ENCODE measurements at places on chromosomes 2 and 18.

DNA sequence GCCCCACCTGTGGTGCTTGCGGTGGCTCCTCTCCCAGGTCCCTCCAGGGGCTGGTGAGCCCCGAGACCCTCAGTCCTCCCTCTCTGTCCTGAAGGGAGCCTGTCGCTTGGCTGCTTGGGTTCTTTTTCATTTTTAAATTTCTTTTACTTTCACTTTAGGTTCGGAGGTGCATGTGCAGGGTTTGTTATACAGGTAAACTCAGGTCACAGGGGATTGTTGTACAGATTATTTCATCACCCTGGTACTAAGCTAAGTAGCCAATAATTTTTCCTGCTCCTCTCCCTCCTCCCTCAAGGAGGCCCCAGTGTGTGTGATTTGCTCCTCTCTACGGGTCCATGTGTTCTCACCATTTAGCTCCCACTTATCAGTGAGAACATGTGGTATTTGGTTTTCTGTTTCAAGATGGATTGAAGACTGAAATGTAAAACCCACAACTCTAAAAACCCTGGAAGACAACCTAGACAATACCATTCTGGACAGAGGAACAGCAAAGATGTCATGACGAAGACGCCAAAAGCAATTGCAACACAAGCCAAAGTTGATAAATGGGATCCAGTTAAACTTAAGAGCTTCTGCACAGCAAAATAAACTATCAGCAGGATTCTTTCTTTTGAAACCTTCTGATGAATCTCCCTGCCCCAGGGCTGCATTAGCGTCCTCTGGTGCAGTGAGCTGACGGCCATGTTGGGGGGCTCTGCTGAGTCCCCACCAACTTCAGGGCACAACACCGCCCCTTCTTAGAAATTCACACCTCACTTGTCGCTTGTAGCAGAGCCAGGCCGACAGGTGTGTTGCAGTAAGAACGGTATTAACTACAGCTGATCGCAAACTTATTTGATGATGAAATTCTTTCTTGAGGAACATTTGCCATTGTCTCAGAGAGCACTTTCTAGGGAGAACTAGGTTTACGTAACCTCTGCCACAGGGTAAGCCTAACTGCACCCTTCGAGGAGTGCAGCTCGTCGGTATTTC, 135.3 kb downstream of the ZNF236 start:
- no peak for DNase-seq

DNA sequence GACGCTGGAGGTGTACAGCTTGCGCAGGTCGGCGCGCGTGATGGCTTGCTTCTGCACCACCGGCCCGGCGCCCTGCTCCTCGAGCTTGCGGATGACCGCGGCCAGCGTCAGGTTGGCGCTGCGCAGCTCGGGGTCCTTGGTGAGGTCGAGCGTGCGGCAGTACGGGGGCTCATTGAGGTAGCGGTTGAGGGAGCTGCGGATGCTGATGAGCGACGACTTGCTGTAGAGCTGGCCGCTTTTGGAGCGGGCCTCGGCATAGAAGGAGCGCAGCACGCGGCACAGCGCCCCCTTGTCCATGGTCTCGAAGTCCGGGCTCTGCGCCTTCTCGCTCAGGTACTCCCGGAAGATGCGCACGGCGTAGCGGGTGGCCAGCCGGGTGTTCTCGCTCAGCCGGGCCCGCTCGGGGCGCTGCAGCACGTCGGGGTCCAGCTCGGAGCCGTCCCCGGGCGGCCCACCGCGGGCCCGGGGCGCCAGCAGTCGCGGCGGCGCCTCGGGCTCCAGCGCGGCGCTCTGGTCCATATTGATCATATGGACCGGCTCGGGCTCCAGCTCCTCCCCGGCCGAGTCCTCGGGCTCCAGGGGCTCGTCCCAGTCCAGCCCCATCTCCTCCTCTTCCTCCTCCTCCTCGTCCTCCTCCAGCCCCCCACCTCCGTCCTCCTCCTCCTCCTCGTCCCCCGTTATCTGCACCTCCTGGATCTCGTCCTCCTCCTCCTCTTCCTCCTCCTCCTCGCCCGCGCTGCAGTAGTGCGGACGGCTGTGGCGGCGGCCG, 523 bp downstream of the KCTD1 start:
- peak; percentile 87 for DNase-seq

DNA sequence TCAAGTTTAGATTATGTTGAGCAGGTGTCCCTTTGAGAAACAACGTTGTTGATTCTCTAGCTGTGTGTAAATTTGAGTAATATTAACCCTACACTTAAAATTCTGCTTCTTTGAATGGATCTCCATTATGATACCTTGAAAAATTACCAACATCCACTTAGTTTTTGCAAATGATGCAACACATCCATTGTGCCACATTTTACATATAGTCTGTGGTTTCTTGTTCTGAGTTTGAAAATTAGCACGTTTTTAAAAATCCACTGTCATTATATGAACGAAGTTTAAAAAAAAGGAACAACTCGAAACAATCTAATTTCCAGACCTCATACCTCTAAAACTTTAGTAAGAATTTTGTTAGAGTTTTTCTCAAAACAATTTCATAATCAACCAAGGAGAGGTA, 37.7 kb downstream of the PIK3C3 start:
- no peak for DNase-seq

DNA sequence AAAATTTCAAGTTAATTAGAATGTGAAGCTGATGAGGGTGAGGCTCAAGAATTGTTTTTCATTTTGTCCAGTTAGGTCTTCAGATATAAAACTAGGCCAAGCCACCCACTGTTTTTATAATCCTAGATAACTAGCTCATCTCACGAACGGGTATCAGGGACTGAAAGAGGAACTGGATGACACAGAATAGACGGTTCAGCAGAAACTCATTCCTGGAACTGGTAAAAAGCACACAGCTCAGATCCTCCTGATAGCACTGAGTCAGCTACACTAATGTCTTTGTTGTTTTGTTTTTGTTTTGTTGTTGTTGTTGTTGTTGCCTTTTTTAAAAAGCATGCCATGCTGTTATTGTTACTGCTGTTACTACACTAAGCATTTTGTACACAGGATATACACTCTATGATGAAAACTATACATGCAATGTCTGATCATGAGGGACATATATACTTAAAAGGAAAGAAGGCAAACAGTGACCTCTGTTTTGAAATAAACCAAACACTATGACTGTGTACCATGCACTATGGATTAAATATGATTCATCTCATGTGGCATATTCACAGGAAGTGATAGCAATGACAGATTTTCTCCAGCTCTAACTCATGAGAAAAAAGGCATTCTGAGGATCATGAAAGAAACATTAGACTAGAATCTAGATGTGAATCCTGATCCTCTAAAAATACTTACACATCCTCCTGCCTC, 437.6 kb downstream of the NCKAP5 start:
- no peak for DNase-seq

GRCh38 chr2:47297767-47298425, 105.1 kb upstream of the MSH2 start:
- DNase-seq = peak; percentile 86

GRCh38 chr2:157182204-157182709, 75.2 kb upstream of the GALNT5 start:
- DNase-seq = no peak

DNA sequence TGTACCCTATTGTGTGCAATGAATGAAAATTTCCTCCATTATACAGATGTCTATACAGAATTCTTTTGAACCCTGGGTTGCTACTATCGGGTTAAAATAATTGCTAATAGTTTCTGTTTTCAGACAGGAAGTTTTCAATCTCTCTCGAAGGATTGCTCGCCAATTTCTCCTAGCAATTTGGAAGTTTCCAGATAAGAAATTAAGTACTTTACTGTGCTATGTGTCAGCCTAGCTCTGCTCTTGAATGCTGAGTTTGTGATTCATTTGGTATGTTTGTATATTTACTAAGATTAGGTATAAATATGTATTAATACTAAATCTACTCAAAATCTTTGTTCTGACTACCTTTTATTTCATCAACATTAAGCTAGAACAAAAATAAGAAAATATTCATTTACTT, 74.6 kb upstream of the ARL5A start:
- DNase-seq = no peak

DNA sequence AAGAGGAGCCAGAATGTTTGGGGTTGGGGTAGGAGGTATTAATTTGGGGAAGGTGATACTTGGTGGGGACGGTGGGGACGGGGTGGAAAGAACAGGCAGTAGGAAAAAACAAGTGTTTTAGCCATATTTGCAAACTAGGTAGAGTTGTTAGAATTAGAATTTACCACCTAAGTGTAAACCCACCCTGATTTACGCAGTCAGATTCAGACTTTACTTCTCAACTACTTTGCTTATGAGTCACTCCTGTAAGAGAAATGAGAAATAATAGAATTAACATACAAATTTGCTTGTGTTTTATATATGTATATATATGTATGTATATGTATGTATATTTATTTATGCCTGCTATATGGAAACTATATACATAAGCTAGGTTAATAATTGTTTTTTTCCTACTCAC, 1168.2 kb upstream of the ZEB2 start:
- no peak for DNase-seq

DNA sequence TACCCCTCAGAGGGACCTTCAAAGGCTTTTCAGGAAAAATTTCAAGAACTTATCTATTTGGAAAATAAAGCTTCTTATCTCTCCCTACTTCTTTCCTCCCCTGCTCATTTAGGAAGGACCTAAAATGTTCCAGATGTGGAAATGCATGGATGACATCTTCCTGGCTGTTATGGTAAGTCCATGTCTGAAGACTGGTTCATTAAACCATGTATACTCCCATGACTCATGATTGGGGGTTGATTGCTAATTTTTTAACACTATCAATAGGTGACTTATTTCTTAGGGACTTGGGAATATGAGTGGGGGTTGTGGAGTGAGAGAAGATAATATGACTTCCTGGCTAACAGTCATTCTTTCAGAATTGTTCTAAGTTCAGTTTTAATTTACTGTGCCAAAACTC, 104.0 kb upstream of the PARD3B start:
- no peak for DNase-seq

DNA sequence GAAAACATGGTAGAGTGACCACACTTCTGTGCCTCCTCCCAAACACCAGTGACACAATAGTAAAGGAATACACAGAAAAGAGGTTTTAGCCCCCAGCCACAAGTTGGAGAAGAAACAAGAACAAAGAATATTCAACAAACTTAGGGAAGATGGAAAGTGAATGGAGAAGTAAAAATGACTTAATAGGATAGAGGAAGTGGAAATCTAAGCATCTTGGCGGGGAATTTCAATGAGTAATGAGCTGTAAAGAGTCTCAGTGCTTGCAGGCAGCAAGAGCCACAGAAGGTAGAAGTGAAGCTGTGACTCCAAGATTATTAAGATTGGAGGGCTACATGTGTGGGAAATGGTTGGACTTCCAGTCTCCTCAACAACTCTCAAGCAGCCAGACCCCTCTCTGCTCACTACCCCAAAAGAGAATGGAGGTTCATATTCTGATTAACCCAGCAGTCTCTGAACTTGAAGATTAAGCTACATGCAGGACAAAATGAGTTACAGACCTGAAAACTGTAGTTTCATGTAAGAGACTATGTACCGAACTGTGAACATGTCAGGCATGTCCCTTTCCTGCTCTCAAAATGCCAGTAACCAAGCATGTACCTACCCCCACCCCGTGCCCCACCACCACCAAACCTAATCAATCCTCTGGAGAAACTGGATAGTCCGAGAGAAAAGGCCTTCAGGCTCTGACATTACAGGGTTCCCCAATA, 16.9 kb upstream of the HNRNPLL start:
- DNase-seq = peak; percentile 25

DNA sequence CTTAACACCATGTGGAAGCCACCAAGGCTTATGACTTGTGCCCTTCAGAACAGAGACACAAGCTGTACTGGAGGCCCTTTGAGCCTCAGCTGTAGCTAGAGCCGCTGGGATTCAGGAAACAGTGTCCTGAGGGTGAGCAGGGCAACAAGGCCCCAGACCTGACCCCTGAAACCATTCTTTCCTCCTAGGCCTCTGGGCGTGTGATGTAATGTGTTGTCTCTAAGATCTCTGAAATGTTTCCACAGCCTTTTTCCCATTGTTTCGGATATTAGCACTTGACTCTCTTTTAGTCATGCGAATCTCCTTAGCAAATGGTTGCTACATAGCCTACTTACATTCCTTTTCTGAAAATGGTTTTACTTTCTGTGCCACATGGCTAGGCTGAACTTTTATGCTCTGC, 114.9 kb downstream of the CD8B2 start:
- no peak for DNase-seq

GRCh38 chr2:11016735-11017388, 105.1 kb downstream of the KCNF1 start:
- no peak for DNase-seq

DNA sequence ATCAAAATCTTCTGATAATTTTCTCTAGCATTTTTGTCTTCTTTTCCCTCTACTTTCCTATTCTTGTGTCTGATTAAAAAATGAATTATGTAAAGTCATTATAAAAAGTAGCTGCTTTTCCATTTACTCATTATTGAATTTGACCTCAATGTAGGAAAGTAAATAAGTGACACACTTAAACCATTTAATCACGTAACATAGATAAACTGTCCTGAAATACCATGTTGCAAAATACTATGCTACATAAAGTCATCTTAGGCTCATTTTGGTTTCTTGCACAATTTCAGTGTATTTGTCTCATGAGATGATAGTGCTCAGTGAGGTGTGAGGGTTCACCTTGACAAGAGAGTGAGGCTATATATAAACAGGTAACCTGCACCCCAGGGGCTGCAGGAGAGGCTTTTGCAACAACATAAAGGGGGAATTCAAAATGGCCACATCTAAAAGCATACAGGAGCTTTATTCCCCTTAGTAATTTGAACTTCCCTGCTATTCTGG, 502.7 kb downstream of the RNF144A start:
- peak; percentile 67 for DNase-seq

GRCh38 chr2:21781962-21782361, 658.2 kb downstream of the TDRD15 start:
- DNase-seq = no peak

- no peak for DNase-seq
Measured at GRCh38 chr2:131030478-131030971, 62.7 kb downstream of the FAM168B start.

- DNase-seq = peak; percentile 40
Measured at GRCh38 chr2:214103276-214104001, 307.4 kb upstream of the VWC2L start.

DNA sequence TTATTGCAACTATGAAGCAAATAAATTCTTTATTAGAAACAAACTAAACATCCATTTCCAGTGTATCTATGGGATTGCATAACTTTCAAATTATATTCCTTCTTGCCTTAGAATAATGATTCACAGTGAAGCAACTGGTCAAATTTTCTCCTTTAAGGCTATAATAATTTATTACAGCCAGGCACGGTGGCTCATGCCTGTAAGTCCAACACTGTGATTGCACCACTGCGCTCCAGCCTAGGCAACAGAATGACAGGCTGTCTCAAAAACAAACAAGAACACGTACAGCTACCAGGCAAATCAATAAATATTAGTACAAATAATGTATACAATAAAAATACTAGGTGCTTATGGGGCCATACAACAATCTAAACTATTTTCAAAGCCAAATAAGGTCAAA, 1416.2 kb downstream of the LRP1B start:
- DNase-seq = no peak

GRCh38 chr2:197705912-197706838, 1.0 kb downstream of the MARS2 start:
- peak; percentile 11 for DNase-seq

Data from large intestine (tissue), 12 donors.